Activated T-cell treated with anti-CD3 and anti-CD28 coated beads, Interleukin-2, amount 50 U/mL, for 72 hours (primary cell): ENCODE measurements at places on chromosomes 2 and 18.

- no peak for DNase-seq
Measured at GRCh38 chr2:107986278-107987217, at the start of gene SLC5A7. TSS of gene SLC5A7 (plus strand) at chr2:107986524. CDS start at chr2:107988156, 1,632 bp downstream.

DNA sequence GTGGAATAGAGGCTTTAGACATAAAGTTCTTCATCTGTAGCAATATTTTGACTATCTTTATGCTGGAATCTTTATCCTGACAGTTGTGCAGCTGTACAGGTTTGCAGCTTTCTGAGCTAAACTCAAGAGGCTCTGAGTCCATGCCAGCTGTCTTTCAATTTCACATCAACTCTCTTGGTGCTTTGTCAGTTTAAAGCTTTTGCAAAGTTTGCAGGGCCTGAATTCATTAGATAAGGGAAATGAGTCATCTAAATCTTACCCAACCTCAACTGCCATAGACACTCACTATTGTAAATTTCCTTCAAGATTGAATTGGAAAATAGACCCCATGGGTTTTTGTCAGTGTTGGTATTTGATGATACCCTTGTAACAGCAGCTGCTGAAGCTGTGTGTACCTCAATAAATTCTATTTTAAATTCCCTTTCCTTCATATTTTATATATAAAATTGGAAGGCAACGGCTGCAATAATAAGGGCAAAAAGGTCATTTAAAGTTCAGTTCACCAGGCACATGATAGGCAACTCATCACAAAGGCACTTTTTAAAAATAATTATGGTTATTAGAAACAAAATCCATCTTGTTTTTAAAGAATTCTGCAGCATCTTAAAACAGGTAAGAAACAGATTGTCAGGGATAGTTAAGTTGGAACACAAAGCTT, 169.9 kb upstream of the SLC39A10 start:
- DNase-seq = no peak

DNA sequence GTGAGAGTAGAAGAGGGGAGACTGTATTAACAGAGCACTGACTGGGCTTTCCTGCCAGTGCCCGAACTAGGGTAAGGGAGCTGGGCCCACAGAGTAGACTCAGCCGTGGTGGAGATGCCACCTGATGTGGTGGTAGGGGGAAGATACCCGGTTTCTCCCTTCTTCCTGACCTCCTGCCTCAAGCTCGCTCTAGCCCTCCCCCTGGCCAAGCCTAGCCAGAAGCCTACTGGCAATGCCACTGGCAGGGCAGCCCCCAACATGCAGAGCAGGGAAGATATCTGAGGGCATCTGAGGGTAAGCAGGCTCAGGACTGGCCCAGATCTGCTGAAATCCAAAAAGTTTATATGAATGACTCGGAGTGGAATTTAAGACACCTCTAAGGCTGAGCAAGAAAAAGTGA, 162.6 kb upstream of the SMAD2 start:
- no peak for DNase-seq

DNA sequence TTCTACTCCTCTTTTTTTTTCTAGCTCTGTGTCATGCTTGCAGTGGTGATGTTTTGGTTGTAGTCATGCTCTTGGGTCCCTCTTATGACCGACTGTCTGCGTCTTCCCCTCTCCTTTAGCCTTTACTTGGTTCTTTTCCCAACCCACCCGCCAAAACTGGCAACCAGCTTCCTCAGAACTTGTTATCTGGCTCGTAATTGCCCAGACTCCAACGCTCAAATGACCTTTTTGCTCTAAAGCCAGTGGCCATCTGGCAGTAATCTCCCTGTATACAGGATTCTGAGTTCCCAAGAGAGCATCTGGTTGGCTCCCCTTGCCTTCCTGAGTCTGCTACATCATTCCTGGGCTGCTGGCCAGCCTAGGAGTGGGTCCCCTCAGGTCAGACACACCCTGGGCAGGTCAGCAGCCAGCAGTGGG, 147.2 kb downstream of the MGAT5 start:
- no peak for DNase-seq

- no peak for DNase-seq
Measured at GRCh38 chr2:69344305-69344704, 42.7 kb downstream of the GFPT1 start.

DNA sequence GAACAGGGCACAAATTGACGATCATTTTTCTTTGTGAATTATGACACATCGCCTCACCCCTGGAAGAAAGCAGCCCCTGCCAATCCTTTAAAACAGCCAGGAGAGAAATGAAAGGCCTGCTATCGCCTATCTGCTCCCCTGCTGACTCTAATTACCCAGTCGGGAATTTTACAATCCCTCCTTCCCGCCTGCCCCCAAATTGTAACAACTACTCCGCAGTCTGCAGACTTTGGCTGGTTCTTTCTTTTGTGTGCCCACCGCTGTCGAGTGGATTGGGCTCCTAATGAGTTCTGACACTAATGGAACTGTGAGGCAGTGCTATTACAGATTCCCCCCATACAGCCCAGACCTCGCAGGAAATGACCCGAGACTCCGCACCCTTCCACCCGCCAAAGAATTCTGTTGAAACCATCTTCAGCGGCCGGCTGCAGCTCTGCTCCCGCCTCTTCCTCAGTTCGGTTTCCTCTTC, 281.2 kb upstream of the PARD3B start:
- DNase-seq = no peak

- peak; percentile 84 for DNase-seq
Measured at GRCh38 chr2:43224131-43224570, 2.3 kb downstream of the ZFP36L2 start.

DNA sequence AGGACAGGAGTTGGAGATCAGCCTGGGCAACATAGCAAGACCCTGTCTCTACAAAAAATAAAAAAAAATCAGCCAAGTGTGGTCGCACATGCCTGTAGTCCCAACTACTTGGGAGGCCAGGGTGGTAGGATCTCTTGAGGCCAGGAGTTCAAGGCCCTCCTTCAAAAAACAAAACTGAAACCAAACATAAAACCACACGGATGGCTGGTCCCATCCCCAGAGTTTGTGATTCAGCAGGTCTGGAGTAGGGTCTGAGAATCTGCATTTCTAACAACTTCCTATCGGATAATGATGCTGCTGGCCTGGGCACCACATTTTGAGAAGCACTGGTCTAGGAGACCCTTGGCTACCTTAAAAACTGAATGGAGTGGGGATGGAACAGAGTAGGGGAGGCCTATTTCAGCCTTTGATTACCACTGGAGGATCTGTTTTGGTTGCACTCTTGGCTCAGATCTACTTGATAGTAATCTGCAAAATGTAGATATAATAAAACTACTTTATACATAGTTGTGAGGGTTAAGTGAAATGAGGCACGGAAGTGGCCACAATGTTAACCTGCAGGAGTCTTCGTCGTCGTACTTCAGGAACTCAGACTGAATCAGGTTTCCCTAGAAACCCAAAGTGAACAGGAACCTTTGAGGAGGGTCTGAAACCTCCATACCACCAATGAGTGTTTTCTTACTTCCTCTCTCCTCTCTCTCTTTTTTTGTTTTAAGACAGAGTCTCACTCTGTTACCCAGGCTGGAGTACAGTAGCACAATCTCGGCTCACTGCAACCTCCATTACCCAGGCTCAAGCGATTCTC, 25.5 kb upstream of the NFE2L2 start:
- DNase-seq = peak; percentile 24

DNA sequence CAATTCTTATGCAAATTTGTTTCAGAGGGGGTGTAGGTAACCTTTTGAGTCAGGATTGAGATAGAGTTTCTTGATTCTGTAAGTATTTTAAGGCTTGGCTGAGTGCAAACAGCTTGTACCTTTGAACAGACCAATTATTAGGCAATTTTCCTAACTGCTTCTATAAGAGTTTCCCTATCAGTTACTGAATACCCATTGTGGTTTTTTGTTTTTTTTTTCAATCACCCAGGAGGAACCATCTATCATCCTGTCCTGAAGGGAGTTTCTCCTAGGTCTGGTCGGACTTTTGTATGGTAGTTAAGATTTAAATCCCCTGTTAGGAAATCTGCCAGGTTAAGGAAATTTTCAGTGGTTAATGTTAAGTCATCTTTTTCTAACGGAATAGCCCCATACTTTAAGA, 319.4 kb upstream of the SLC39A10 start:
- no peak for DNase-seq

GRCh38 chr2:40101131-40101575, 322.1 kb upstream of the THUMPD2 start:
- no peak for DNase-seq

GRCh38 chr2:11998626-11999378, 252.4 kb downstream of the LPIN1 start:
- no peak for DNase-seq

DNA sequence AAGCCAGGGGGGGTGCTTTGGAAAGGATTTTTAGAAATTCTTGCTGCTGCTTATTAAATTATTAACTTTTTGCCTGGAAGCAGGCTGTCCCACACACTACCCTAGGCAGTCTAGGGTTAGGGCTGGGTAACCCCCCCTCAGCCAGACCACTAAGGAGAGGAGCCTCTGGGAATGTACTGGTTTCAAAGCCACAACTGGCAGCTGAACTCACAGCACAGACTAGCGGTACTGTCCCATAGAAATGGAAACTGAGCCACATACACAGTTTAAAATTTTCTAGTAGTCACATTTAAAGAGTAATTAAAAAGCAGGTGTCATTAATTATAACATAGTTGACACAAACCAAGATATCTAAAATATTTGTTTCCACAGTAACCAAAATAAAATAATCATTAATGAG, 50.1 kb downstream of the SPRED2 start:
- DNase-seq = no peak

GRCh38 chr2:83162421-83162820, 1296.7 kb downstream of the SUCLG1 start:
- no peak for DNase-seq
